Neuronal stem cell (in vitro differentiated cells): ENCODE measurements at places on chromosomes 16 and 17.

DNA sequence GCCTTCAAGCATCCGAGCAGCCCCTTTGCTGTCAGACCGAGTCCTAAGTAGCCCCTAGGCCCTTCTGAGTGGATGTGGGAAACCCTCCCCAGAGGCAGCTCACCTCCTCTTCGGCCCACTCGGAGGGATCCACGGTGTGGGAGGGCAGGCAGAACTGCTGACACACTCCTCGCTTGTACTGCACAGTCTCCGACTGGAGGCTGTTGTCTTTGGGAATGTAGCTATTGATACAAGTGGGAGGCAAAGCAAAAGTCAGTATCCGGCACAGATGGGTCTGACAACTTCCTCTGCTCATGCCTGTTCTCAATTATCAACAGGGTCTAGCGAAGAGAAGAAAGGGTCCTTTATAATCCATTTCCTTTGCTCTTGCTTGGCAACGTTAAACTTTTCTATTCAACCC, 25.9 kb upstream of the FOXJ1 start:
- no peak for DNase-seq

- DNase-seq: peak; percentile 51
Measured at GRCh38 chr17:488993-489757, 136.6 kb upstream of the RPH3AL start.

GRCh38 chr16:31712064-31712540, 161.5 kb upstream of the ZNF267 start:
- DNase-seq: no peak

- no peak for DNase-seq
Measured at GRCh38 chr16:51243936-51244436, 92.9 kb upstream of the SALL1 start.

GRCh38 chr17:80720610-80721577, 176.3 kb downstream of the RPTOR start:
- no peak for DNase-seq

GRCh38 chr17:62751060-62751691, 56.9 kb downstream of the MARCHF10 start:
- DNase-seq: no peak

DNA sequence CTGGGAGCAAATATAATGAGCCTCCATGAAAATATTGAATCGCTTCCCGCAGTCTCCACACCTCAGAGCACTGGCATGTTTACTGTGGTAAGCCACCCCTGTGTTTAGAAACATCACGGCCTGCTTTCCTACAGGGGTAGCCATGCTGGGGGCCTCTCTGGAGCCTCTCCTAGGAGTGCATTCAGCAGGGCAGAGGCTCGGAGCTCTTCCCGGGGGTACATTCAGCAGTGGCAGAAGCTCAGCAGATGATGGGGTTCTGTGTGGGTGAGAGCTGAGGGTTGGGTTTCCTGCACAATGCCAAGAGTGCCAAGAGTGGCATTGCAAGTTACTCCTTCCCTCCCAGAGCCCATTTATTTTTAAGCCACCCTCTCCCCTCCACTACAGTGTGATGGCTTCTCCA, 386.6 kb downstream of the SEC14L1 start:
- no peak for DNase-seq

- no peak for DNase-seq
Measured at GRCh38 chr17:32807577-32807976, 69.3 kb downstream of the MYO1D start.

- no peak for DNase-seq
Measured at GRCh38 chr16:9138021-9138680, 46.7 kb downstream of the HAPSTR1 start.

DNA sequence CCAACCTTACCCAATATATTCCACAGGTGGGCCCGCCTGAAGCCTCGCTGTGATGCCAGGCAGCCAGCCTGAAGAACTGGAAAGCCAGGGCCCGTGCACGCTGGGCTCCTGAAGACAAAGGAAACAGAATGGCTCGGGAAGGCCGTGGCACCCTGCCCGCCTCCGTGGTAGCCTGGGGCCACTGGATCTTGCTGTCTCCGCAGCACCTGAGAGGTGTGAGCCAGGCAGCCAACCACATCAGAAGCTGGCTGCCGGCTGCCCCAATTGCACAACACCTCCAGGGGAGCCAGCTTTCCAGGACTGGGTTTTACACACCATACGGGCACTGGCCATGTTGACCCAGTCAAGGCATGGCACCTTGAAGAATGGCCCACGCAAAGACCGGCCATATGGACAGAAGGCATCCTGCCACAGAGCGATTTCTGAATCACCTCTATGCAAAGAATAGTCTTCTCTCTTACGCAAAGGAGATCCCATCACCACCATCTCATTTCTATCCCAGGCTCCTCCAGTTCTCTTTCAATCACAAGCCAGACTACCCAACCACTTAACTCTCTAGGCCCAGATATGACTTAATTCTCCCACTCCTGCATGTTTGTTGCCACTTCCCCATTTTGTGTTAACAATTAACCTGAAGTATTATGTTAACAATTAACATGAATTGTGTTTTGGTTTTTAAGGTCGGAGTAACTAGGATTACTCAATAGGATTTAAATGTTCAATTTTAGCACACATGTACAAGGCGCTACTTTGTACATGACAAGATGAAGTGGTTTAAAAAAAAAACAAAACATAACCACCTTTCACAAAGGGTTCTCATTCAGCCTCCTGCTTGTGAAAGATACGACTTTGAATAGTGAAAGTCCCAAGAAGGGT, 32.1 kb downstream of the ZFHX3 start:
- DNase-seq: no peak

DNA sequence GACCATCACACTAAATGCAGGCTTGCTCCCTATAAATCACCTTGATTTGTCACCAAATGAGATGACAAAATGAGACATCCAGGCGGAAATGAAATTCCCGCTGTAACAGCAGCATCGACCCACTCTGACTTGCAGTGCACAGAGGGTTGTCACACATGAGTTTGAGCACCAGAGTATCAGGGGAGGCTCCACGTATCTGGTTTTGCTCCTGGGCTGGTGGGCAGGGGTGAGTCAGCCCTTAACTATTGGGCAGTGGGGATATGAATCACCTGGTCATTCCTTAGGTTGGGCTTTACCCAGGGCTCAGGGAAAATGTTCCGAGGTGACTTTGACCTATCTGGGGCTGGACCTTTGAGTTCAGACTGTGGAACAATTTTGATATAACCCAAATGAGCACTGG, 245.2 kb upstream of the CCL2 start:
- DNase-seq: no peak

GRCh38 chr17:82528484-82529265, 9.1 kb downstream of the FOXK2 start:
- no peak for DNase-seq

DNA sequence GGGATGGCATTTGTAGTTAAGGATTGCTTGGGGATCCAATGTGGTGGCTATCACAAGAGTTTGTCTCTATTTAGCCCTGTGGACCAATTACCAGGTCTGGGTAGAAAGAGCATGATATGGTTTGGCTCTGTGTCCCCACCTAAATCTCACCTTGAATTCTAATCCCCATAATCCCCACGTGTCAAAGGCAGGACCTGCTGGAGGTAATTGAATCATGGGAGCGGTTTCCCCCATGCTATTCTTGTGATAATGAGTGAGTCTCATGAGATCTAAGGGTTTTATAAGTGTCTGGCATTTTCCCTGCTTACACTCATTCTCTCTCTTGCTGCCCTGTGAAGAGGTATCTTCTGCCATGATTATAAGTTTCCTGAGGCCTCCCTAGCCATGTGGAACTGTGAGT, 86.4 kb upstream of the HS3ST4 start:
- no peak for DNase-seq

GRCh38 chr17:79699386-79700036, 31.2 kb upstream of the ENPP7 start:
- DNase-seq: no peak

DNA sequence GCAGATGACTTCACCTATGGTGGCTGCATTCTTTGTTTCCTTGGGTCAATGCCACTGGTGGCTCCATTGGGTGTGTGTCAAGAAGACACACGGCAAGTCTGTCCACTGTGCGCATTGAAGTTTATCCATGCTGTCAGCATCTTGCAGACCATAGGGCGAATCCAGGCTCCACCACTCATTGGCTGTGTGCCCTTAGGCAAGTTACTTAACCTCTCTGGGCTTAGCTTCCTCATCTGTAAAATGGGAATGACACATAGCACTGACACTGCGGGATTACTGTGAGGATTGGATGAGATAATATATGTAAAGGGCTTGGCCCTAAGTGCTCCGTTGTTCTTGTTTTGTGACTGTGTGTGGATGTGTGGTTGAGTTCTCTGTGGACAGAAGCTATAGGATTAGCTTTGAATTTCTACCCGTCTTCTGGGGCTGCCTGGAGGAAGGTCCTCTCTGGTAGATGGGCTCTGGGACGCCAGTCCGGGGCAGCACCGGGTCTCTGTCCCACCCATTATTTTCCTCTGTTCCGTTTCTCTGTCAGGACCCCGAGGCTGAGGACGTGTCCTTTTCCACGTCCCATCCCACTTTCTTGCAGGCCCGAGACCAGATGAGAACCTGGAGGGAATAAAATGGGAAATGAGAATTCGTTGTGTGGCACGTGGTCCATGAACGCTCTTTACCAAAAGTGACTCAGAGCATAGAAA, 178.4 kb downstream of the IRF8 start:
- DNase-seq: no peak

DNA sequence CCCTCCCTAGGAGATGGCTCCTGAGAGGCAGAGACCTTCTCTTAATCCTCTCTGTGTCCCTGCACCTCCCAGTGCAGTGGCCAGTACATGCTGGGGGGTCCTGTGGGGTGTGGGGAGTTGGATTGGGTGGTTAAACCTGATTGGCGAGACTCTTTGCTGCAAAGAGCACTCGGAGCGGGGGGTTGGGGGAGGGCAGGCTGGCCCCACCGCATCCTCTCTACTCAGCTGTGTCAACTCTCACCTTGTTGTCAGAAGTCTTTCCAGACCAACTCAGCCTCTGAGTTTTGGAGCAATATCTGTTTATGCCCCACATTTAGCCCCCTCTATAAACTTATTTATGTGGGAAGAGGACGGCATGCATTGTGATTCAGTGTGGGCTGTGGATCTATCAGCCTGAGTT, 40.0 kb downstream of the SMARCE1 start:
- no peak for DNase-seq

DNA sequence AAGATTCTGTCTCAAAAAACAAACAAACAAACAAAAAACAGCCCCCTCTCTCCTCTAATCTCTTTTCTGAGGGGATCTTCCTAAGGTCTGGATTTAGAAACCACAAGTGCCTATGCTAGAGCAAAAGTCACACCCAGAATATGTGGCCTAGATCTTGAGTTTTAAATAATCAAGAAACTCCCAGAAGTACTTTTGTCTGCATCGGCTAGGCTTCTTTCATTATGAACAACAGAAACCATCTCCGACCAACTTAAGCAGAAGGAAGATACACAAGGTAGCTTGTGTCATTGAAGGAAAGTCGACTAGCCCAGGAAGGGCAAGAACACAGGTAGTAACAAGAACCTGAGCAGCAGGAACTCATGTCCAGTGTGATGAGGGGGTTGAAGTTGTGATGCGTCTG, 73.9 kb upstream of the KIFC3 start:
- no peak for DNase-seq

DNA sequence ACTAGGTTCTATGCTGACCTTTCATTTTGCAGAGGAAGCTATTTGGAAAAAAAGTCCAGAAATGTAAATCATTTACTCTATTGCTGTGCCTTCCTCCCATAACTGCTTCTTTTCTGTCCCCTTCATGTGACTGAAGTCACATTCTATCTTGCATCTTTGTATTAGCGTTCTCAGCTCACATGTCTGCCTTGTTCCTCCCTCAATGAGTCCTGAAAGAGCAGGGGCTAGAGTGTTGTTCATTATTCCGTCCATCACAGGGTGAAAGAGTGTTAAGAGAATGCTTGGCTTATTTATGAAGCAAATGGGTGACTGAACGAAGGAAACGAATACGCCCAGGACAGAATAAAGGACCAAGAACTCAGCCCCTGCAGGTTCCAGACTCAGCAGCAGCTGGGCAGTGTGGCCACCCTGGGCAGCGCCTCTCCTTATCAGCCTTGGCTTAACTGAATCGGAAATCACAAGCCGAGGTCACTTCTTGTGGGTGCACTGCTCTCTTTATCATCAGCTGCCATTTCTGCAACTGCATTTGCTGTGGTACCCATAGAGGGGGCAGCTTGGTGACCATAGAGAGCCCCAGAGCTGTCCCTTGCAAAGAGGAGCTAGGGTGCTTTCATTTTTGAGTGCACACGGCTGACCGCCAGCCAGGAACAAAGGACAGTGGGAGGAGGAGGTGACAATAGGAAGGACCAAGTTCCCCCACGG, 1.8 kb upstream of the PIK3R6 start:
- DNase-seq: no peak

- no peak for DNase-seq
Measured at GRCh38 chr16:85491798-85492294, 121.3 kb upstream of the GSE1 start.

- no peak for DNase-seq
Measured at GRCh38 chr16:84795329-84796053, 24.3 kb upstream of the CRISPLD2 start.

- no peak for DNase-seq
Measured at GRCh38 chr16:86777381-86777946, 199.1 kb downstream of the FOXL1 start.

- no peak for DNase-seq
Measured at GRCh38 chr16:77853161-77853560, 64.8 kb downstream of the VAT1L start.

DNA sequence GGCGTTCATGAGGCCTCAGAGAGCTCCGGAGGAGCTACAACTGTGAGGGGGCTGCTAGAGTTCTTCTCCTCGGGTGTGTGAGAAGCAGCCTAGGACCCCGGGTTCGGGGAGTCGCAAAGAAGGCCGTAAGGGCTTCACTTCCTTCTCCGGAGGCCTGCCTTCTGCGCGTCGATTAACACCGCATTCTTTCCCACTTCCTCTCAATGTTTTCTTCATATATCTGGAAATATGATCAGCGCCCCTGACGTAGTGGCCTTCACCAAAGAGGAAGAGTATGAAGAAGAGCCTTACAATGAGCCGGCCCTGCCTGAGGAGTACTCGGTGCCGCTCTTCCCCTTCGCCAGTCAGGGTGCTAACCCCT, 449 bp downstream of the SMCR8 start:
- no peak for DNase-seq

DNA sequence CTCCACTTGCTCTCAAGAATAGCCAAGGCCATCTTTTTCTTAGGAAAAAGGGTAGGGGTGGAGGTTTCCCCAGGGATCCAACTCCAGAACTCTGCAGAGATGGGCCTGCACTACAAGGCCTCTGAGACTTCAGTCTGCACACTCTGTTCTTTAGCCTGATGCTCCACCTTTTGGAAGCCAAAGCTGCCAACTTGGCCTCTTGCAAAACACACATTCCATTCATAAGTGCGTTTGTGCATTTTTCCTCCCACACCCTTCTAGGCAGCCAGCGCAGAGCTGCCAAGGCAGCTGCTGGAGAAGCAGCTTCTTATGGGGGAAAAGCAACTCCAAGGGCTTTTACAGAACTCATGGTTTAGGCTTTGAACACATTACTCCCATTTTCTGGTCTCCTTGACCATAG, 45.3 kb downstream of the REXO5 start:
- no peak for DNase-seq
